ENCODE measurements at places on chromosomes 3 and 15. TPM values are rescaled to one million over a fixed set of nuclear protein-coding genes. Genes with fewer than 3 reads are reported as not detected.

PLA2G4D gene
- not detected for total RNA-seq

JAGN1 gene
- total RNA-seq: 35.5 TPM

GPR87 gene
- not detected for total RNA-seq

CADPS gene
- total RNA-seq: not detected

ABI3BP gene
- 0.10 TPM for total RNA-seq

Data from GM12878 (cell line).